Urothelium cell line (cell line): ENCODE measurements at places on chromosomes 7 and 10.

DNA sequence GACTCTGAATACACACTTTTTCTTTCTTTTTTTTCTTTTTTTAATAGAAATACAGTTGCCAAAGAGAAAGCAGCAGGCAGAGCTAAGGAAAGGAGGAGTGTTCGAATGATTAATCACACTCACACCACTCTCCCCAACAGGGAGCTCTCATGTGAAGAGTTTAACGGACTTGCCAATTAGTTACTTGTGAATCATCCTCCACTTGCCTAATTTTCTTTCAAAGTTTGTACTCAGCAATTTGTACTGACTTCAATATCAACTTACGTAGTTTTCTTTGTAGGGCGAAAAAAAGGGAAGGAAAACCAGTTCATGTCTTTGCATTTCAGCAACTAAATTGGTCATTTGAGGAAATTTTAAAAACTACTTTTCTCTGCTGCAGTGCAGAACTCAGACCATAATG is 109.2 kb downstream of the PIP4K2A start:
- no peak for DNase-seq

DNA sequence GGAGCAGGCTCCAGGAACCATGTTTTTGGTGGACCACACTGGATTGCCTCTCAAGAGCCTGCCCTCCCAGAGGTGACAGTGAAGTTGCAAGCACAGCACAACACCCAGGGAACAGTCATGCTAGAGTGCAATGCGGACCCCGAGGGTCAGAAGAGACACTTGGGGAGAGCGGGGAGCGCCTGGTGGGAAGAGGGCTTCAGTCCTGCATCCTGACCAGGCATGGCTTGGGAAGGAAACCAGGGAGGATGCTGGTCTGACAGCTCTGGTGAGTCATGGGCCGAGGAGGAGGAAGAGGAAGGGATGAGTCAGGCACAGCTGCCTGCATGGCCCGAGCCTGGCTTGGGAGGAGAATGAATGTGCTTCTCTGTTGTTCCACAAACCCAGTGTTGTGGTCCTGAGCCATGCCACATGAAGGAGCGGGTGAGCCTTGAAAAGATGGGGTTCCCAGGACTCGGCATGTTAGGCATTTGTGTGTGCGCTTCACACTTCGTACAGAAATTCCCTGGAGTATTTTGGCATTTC is 29.5 kb upstream of the ANKRD2 start:
- peak; percentile 96 for DNase-seq

DNA sequence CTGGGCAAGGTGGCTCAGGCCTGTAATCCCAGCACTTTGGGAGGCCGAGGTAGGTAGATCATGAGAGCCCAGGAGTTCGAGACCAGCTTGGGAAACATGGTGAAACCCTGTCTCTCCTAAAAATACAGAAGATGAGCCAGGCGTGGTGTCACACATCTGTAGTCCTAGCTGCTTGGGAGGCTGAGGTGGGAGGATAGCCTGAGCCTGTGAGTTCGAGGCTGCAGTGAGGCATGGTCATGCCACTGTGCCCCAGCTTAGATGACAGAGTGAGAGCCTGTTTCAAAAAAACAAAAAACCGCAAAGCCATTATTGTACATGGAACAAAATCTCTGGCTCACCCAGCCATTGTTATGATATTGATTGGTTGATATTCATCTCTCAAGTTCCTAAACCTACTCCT is 53.7 kb downstream of the KMT2E start:
- no peak for DNase-seq

DNA sequence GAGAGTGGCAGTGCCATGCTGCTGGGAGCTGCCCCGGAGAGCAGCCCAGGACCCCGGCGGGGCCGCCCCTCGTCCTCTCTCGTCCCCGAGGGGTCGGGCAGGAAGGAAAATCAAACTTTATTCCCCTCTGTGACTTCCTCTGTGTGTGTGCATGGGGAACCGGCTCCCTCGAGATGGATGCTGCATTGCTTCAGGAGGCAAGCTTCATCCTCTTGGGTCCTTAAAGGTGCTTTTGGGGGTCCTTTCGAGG is 726 bp downstream of the MCU start:
- DNase-seq: no peak

GRCh38 chr10:1932692-1933094 is 195.4 kb upstream of the ADARB2 start:
- peak; percentile 1 for DNase-seq

DNA sequence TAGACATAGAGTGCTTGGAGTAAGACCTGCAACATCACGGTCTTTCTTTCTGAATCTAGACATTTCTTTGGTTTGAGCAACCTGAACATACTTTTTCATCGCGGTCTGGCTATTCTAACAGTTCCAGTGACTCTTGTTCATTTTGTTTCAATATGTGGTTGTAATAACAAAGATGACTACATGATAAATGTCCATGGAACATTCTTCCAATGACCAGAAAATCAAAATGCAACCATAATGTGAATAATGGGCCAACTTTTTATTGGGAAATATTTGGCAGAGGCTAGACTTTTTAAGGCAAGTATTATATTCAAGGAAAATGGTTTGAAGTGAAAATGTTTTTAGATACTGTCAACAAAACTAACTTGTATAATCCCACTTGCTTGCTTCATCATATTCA is 282.5 kb downstream of the INHBA start:
- DNase-seq: no peak

- DNase-seq: no peak
These were observed 72.0 kb upstream of the KCTD7 start for GRCh38 chr7:66556549-66557213.

DNA sequence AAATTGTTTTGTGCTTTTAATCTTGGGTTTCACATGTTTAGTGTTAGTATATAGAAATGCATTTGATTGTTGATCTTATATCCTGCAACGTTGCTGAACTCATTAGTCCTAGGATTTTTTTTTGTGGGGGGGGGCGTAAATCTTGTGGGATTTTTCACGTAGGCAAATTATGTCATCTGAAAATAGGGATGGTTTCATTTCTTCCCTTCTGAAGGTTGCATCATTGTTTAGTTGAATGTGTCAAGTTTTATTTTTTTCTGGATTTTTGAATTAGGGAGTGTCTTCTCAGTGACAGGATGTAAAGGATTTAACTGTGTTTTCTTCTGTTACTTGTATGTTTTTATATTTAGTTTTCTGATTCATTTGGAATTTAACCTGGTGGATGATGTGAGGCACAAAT is 26.7 kb downstream of the MKLN1 start:
- no peak for DNase-seq

DNA sequence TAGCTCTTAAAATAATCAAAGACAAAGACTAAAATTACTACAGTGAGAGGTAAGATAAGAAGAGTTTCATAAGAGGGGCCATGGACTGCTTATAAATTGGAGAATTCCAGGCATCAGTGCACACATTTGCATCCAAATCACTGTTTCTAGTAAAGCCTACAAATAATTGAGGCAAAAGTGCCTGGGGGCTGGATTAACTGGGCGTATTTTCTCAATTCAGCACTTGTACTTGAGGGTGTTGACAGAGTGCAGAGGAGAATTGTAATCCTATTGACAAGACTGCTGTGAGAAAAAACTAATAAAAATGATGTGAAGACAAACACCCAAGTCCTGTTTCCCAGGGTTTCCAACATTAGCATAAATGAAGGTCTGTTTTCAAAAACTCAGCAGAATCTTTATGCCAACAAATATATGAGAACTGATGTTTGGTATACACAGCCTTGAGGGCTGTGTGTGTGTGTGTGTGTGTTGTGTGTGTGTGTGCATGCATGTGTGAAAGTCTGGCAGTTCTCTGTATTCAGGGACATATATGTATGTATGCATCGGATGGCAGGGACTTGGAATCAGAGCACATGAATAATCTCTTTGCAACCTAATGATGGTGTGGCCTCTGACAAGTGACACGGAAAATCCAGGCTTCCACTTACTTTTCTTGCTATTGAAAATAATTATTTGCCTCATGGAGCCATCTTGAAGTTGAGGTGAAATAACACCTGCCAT is 182.1 kb upstream of the CDC14C start:
- no peak for DNase-seq

DNA sequence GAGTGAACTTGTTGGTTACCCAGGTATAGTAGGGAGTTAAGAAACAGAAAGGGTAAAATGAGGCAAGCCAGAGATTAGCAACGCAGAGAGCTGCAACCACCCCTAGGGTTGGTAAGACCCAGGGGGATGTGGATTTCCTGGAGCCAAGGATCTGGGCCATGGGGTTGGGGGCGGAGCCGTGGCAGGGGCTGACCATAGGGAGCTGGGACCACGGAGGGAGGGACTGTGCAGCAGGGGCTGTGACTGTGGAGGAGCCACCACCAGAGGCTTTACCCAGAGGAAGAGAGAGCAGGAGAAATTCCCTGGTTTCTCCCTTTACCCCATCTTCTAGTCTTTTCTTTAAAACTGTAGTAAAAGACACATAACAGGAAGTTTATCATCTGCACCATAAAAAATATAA is 58.6 kb upstream of the BAIAP2L1 start:
- DNase-seq: no peak

DNA sequence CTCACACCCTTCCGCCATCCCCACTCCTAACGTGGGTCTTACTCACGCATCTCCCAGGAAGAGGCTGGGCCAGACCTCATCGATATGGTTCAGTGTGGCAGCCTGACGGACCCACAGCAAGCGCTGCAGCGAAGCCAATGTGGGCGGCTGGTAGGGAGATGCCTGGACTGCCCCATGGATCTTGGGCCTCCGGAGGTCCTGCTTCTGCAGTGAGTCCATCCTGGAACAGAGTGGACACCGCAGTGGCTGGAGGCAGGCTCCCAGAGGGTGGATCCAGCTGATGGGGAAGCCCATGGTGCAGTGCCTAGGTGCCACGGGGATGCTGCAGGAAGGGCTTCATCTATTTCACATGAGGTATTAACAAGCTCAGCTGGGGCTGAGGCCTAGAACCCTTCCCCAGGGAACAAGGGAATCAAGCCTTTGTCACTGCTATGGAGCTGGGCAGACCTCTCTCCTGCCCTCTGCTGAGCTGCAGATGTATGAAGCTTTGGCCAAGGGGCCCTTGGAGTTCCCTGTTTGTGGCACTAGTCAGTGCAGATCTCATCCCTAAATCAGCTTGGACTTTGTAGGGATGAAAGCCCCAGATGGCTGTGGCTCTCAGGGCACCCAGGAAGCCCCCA is 13.7 kb upstream of the SAMD8 start:
- peak; percentile 44 for DNase-seq

- DNase-seq: no peak
These were observed 22.1 kb upstream of the OPN4 start for GRCh38 chr10:86632009-86632800.

GRCh38 chr10:47133871-47134570 is 166.0 kb upstream of the GDF10 start:
- DNase-seq: no peak

GRCh38 chr7:82668676-82669075 is 225.1 kb upstream of the CACNA2D1 start:
- DNase-seq: no peak

- DNase-seq: no peak
These were observed 116.3 kb downstream of the COL13A1 start for GRCh38 chr10:69918036-69918435.

DNA sequence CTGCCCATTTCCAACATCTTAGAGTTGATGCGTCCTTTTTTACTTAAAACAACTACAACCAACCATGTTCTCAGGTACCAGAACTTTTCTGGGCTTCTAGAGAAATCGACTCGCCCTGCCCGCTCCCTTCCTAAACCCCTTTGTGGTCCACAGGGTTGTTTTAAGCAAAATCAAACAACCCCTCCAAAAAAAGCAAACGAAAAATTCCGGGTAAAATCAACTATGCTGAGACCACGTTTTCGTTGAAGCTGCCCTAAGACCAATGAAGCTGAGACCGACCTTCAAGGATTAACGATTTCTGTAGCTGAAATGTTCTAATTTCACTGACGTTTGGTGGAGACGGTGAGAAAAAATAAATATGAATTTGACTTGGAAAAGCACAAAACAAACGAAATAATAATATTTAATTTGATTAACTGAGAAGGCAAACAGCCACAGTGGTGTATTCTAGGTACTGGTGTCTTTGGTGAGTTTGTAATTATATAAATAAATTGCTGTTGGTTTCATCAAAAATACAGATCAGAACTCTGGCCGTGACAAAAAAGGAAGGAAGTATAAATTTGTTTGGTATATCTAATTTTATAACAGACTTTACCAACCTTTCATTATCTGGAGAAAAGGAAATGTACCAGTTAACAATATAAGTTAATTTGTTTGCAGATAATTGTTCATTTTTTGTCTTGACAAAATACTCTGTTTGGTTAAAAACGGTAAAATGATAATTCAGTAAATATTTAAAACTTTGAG is 4.7 kb upstream of the IGF2BP3 start:
- no peak for DNase-seq

GRCh38 chr10:34884272-34884952 is 69.3 kb upstream of the PARD3 start:
- DNase-seq: no peak

- no peak for DNase-seq
These were observed 321.2 kb downstream of the PTPRN2 start for GRCh38 chr7:158266426-158266816.
